ENCODE measurements at places on chromosomes 2 and 18.
A peak's percentile ranks its signal among the peaks of the same experiment; 100 is the strongest.

GRCh38 chr2:142320067-142320466, 189.3 kb upstream of the LRP1B start:
- DNase-seq, result no peak

DNA sequence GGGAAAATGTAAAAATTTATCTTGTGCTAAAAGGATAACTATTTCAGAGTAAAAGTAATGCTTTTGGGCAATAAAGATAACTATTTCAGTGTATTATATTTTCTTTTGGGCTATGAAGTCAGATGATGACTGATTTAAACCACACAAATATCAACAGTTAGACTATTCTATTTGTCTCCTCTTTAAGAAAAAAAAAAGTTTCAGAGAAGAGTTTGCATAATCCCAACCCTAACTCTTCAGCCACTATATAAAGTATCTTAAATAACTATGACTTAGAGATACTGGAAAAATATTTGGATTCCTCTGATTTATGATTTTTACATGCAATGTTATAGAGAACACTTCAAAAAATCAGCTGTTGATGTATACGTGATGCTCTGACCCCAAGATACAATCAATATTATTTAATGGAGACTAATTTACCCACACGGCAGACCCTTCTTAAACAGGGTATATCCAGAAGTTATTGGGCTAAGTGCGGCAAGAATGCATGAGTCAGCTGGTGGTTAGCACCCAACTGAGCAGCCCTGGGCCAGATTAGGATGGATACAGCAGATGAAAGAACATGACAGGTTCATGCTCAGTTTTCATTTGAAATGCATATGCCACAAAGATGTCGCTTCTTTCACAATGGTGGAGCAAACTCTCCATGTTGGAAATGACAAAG, 279.0 kb downstream of the AFF3 start:
- peak; percentile 28 for DNase-seq

- DNase-seq, result no peak
Measured at GRCh38 chr2:134917888-134918525, 615 bp upstream of the CCNT2 start.

GRCh38 chr2:206657087-206657486, 14.8 kb downstream of the FAM237A start:
- no peak for DNase-seq

GRCh38 chr2:123359636-123360035, 665.5 kb upstream of the CNTNAP5 start:
- DNase-seq, result no peak

- no peak for DNase-seq
Measured at GRCh38 chr2:904246-905024, 46.2 kb upstream of the SNTG2 start.

- DNase-seq, result no peak
Measured at GRCh38 chr18:48803951-48804855, 146.6 kb downstream of the SMAD7 start.

DNA sequence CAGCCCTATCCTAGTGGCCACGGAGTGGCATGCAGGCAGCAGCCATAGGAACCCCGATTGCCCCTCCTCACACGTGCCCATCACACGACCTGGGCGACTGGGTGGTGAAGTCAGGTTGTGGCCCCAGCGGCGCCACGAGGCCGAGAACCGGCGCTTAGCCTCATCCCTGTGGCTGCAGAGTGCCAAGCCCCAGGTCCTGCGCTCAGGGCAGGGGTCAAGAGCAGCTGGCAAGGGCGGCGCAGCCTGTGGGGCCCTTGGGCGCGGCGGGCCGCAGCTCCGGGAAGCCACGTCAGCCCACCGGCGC, 73.3 kb downstream of the RPIA start:
- DNase-seq, result no peak

GRCh38 chr18:48902856-48903601, 47.7 kb downstream of the SMAD7 start:
- peak; percentile 86 for DNase-seq

- DNase-seq, result no peak
Measured at GRCh38 chr2:187529977-187530721, 24.1 kb downstream of the TFPI start.

DNA sequence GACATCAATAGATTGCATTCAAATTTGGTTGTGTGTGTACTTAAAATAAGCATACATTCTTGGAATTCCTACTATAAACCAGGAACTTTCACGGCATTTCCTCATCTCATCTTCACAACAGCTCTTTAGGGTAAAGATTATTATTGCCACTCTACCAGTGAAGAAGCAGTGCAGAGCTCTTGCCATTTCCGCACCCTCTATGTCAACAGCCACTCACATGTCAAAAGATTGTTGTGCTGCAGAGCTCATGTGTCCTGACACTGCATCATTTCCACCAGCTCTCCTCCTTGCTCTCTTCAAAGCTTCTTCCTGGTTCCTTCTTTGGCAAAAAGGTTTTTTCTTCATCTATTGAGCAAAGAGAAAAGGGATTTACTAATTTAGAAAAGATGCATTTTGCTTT, 26.5 kb upstream of the L3MBTL4 start:
- DNase-seq, result no peak

- DNase-seq, result no peak
Measured at GRCh38 chr2:143744114-143744513, 614.9 kb downstream of the ARHGAP15 start.

DNA sequence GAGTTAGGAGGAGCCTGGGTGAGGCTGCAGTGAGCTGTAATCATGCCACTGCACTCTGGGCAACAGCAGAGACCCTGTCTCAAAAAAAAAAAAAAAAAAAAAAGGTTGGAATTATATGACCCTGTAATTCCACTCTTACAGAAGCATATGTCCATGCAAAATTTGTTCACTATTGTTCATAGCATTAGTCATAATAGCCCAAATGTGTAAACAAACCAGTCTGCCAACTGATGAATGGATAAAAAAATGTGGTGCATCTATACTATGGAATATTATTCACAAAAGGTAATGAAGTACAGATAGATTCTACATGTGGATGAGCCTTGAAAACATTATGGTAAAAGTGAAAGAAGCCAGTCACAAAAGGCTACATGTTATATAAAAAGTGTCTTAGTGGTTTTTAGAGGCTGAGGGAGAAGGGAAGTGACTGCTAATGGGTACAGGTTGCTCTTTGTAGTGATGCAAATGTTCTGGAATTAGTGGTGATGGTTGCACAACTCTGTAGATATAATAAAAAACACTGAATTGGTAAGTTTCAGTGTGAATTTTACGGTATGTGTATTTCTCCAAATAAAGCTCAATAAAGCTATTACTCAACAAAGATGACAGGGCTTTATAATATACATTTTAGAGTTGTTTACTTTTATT, 9.4 kb downstream of the COA5 start:
- DNase-seq, result peak; percentile 51

GRCh38 chr2:144694456-144694855, 174.5 kb upstream of the ZEB2 start:
- DNase-seq, result no peak

DNA sequence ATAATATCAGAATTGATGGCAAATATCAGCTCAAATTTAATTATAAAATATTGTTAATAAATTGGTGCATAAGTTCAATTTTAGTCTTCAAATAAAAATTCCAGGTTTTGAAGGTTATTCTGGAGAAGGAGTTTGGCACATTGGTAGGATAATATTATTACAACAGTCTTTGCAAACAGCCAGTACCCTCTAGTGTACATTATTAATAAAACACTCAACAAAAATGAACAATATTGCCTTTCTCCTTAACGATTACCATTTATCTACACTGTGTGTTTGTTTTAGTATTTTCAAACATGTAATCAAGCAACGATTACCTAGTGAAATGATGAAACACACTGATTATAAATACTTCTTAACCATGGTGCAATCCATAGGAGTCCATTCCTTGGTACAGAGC, 334.0 kb upstream of the FSIP2 start:
- no peak for DNase-seq

GRCh38 chr2:102110596-102111334, 31.8 kb upstream of the IL1R1 start:
- DNase-seq, result no peak

- DNase-seq, result no peak
Measured at GRCh38 chr2:137535897-137536296, 428.4 kb upstream of the HNMT start.

DNA sequence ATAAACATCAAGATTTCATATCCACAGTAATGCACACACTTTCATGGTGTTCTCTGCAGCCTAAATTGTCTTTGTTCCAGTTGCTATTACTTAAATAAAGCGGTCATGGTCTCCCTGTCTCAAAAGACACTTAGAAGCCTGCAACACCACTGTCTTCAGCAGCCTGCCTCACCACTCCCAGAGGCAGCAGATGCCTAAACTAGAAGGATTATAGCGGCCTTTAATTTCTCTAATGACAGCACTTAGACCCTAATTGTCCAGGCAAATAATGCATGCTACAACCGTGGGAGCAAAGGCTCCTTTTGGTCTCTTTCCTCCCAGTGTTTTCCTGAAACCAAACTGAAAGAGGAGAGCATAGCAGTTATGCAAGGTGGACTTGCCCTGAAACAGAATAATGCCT, 248.8 kb upstream of the SLC39A10 start:
- no peak for DNase-seq

DNA sequence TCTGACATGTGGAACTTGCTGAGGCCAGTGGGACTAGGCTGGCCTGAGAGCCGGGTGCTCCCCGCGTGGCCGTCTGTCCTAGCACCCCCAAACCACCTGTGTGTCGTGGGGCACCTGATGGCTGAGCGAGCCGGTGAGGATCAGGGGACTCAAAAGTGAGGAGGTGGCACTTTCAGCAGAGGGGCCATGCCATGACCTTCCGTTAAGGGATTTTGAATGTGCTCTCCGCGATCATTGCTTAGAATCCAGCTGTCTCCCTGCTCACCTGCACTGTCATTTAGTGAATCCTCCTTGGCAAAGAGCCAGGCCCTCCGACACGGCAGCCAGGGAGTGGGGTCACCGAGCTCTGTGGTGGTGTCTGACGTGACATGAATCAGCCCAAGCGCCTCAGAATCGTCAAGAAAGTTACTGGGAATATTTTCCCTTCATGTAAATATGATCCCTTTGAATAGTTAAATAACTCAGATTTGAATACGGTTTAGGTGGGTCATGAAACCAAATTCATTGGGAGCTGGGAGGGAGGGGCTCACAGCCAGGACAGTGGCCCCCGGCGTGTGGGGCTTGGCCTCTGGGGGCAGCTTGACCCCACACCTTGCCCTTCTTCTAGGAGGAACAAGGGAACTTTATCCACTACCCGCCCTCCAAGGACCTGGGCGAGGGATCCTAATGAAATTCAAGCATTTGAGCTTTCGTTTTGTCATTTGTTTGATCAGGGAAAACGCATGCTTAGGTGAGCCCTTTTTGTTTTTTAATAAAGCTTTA, 9.5 kb downstream of the NFATC1 start:
- DNase-seq, result no peak

- no peak for DNase-seq
Measured at GRCh38 chr2:157929871-157930667, 53.9 kb upstream of the ACVR1 start.

DNA sequence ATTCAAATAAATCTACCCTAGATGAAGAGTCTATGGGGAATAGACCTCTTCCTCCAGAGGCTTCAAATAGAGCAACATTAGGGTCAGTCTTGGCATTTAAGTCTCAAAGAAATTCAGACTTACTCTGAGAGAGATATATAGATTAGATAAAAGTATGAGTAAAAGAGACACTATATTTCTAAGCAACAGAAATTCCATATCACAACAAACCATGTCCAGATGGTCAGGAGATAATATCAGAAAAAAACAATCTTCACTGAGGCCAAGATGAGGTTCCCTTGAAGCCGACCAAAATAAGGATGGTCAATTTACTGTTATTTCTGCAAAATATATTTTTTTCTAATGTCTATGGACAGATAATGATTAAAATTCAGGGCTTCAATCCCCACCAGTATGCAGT, 89.1 kb upstream of the NOSTRIN start:
- no peak for DNase-seq

- DNase-seq, result no peak
Measured at GRCh38 chr2:36526226-36526625, 71.7 kb downstream of the FEZ2 start.
